ENCODE measurements at places on chromosomes 2 and 18.

DNA sequence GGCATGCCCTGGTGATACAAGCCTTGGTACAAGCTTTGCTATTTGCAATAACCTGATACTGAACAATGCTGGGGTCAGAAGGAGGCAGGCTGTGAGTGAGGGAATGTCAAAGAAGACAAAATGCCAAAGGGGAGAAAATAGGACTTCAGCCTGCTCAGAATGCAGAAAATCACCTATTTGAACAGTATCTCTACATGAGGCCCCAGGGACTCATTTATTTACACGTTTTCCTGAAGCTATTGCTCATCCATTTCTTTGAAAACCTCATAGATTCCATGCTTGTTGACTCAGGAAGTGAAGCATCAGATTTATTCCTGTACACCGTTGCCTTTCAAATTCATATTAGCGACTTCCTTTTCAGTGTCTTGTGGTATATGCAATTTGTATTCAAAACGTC is 69.4 kb upstream of the CBLN2 start:
- no peak for DNase-seq

GRCh38 chr2:120174963-120175581 is 48.1 kb downstream of the TMEM185B start:
- DNase-seq: no peak

DNA sequence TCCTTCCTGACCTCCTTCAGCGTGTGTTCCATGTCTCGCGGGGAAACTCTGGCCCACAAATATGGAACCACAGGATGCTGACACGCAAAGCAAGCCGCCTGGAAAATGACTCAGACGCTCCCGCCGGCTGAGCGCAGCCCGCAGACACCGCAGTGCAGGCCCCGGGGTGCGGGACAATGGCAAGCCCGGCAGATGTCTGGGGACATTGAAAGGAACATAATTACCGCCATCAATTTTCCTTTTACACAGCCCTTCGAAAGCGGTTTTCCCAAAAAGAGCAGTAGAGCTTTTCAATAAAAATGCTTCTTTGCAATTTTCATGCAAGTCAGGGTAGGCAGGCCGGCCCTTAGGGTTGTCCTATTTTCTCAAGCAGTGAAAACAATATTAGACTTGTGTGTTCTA is 159.2 kb upstream of the SH3BP4 start:
- no peak for DNase-seq

- no peak for DNase-seq
Measured at GRCh38 chr2:133415210-133415876, 152.9 kb downstream of the NCKAP5 start.

DNA sequence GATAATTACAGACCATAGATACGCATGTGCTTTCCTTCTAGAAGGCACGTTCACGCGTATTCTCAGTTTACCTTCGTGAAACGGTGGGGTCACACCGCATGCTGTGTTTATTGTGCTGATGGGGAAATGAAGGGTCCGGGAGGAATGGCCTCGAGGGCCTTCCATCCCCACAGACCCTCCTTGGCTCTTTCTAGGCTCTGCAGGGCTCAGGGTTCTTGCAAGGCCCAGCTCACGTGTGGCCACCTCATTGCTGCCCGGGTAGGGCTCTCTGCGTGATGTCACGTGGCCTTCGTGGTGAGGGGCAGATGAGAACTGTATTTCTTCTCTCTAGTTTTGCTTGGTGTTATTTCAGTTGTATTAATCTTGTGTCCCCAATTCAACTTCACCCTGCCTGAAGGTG is 133.5 kb upstream of the ALKAL2 start:
- DNase-seq: no peak

DNA sequence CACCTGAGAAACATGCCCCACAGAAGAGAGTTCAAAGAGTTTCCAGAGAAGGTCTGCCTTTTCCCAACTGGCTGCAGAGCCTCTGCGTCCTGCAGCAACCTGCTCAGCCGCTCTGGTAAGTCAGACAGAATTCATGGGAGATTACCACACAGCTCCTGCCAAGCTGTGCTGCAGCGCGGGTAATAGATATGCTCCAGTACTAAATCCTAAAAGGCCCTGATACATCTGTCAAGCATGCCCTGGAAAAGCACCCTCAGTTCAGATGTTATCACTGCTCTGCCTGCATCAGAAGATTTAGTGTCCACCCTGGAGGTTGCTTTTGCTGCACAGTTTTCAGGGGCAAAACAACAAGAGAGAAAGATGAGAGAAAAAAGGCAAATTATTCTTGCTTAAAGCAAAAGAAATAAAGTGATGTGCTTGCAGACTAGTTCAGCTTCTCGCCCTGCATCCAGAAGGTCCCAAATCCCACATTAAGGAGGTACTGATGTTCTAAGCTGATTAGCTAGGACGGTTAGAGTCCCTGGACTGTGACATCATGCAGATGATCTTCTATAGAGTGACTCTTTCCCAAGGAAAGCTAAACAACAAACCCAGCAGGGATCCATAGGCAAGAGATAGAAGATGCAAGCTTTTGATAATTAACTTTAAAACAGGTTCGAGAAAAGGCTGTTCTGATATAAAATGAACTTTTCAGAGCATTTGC is 488.6 kb downstream of the BCL11A start:
- DNase-seq: no peak

Data from stimulated activated CD4-positive, alpha-beta T cell treated with anti-CD3 and anti-CD28 coated beads, Interleukin-1b, Interleukin-23, amount 100 ng/mL, for 1 hour (primary cell).